ENCODE measurements at places on chromosomes 5 and 9.

DNA sequence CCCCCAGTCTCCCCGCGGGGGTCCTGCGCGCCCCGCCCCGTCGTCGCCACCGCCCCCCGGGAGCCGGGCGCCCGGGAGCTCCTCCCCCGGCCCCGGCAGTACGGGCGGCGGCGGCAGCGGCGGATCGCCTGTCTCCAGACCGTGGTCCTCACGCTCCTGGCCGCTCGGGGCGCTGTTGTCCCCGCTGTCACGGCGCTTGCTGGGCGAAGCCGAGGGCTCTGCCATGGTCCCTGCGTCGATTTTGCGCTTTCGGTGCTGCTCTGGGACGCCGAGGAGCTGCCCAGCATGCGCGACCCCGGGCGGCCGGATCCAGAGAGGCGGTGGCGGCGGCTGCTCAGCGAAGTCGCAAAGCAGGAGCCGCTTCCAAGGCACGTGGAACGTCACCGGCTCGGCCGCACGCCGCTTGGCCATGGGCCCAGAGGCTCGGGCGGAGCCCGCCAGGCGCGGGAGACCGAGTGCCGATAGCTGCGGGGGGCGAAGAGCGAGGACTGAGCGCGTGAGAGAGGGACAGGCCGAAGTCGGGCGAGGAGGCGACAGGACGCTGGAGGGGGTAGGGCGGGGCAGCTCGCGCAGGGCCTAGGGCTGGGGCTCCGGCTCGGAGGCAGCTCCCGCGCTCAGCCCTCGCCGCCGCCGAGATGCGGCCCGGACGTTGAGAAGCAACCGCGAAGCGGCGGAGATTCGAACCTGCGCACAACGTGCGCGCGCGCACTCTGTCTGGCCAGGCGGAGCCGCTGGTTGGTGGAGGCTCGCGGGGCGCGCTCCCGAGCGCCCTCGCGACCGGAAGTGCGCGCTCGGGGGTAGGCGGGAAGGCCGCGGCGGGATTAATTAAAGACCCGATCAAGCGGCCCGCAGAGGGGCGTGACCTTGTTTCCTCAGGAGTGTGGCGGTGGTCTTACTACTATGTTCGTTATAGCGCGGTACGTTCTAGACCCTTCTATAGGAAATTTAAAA lies at the start of gene C9orf40:
TSS of gene C9orf40 (minus strand) at position 712 of the 951 bp plus-strand sequence. CDS start at position 411, 301 bp downstream.
- DNase-seq: peak; percentile 78

- no peak for DNase-seq
Observed at GRCh38 chr5:149888280-149888679, 56.3 kb downstream of the PDE6A start.

- no peak for DNase-seq
Observed at GRCh38 chr9:131517761-131518190, 13.3 kb downstream of the UCK1 start.

- no peak for DNase-seq
Observed at GRCh38 chr9:136387217-136387616, 12.8 kb downstream of the SNAPC4 start.

GRCh38 chr5:30890377-30890776 lies 303.1 kb upstream of the CDH6 start:
- no peak for DNase-seq

GRCh38 chr5:10661401-10661800 lies 97.5 kb downstream of the ANKRD33B start:
- DNase-seq: no peak

DNA sequence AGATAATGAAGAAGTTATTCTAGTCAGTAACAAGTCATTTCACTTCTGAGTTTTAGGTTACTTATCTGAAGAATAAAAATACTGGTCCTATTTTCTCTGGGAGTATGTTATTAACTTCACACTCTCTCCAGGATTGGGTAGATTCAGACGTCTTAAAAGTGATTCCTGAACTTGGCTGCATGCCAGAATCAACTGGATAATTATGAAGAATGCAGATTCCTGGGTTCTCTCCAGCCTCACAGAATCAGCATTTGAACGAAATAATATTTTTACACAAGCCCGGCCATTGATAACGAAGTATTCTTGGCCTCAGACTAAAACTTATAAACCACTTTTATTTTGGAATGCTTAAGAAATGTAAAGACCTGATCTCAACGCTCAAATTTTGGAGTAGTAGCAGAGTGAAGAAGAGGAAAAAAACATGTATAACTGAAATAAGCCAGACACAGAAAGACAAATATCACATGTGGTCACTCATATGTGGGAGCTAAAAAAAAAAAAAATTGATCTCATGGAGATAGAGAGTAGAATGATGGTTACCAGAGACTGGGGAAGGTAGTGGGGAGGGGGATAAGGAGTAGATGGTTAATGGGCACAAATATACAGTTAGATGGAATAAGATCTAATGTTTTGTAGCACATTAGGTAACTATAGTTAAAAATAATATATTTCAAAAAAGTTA lies 507.3 kb downstream of the ISL1 start:
- no peak for DNase-seq

DNA sequence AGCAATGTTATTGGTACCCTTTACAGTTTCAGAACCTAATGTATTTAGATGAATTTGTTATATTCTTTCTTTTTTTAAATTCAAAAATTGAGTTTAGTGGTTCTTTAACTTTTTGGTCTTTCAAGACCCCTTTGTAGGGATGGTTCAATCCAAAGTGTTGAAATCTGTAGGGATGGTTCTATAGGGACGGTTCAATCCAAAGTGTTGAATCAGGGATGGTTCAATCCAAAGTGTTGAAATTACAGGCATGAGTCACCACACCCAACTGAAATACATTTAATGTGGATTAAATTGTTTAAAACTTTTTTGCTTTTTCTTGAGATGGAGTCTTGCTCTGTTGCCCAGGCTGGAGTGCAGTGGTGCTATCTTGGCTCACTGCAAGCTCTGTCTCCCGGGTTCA lies 30.6 kb downstream of the SNX2 start:
- no peak for DNase-seq

- DNase-seq: no peak
Observed at GRCh38 chr5:54227759-54228158, 82.6 kb downstream of the ARL15 start.

GRCh38 chr5:15692706-15693381 lies 192.9 kb downstream of the FBXL7 start:
- no peak for DNase-seq

- DNase-seq: no peak
Observed at GRCh38 chr5:32752411-32752810, 41.3 kb downstream of the NPR3 start.

DNA sequence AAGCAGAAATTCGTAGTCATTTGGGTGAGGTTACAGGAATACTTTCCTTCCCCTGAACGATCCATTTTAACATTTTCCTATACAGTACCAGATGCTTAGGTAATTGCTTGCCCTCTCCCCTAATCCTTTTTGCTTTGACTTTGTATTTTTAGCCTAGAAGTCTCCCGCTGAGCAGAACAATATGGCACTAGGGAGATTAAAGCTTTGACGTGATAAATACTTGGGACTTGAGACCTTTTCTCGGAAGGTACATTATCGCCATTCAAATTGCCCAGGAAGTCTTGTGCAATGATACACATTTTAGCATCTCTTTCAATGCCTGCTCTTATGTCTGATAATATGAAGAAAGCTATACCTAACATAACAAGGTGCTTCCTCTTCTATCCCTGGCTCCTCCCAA lies 22.9 kb upstream of the SPATA31C2 start:
- no peak for DNase-seq

- no peak for DNase-seq
Observed at GRCh38 chr5:41600731-41601130, 90.3 kb upstream of the PLCXD3 start.

DNA sequence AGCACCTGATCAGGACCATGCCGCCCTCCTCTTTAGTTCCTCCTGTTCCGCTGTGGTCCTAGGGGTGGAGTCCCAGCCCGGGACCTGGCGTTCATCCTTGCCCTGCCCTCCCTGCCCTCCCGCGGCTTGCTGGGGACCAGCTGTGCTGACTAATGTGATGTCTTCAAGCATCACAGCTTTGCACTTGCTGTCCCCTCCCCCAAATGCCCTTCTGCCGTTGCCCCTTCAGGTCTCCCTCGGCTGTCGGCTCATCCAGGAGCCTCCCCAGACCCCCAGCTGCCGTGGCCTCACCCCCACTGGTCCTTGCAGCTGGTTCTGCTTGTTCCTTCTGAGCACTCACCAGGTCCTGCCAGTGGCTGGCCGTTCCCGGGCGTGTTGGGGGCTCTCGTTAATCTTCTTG lies 19.9 kb downstream of the RXRA start:
- no peak for DNase-seq

GRCh38 chr9:36858805-36859375 lies 175.2 kb downstream of the PAX5 start:
- DNase-seq: no peak

DNA sequence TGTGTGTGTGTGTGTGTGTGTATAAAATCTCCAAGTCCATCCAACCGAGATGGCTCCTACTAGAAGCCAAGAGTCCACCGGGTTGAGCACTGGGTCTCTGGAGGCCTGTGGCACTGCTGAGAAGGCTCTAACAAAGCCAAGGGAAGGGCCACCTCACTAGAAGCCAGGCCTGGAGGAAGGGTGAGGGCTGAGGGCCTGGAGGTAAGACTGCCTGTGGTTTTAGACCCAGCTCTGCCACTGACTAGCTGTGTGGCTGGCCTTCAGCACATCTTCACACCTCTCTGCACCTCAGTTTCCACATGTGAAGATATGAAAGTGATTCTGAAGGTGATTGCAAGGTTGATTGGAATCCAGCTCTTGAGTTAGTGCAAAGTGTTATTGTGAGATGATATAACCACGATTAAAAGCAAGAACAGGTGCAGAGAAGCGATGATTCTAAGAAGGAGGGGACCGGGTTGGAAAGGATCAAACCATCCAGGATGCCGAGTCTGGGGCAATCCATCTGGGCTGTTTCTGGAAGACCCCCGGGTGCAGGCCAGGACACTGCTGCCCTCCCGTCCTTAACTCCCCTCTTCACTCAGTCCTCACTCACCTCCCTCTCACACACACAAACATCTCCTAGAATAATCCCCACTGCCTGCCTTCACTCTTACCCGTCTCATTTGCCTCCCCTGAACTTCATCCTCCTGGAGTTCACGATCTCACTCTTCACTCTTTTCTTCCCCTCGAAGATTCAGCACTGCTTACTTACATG lies 2.3 kb downstream of the IL4 start:
- DNase-seq: no peak

DNA sequence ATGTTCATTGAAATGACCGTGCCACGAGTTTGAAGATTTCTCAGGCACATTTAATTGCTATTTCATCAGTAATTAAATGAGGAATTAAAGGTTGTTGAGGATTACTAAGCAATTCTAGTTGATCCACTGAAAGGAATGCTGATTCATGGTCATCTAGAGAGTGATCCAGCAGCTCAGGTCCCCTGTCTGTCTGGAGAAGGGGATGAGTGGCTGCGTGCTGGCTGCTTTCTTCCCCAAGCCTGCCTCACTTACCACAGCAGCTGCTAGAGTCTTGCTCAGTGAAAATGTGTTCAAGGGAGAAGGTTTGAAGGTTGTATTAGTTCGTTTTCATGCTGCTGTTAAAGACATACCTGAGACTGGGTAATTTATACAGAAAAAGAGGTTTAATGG lies 7.8 kb upstream of the TGFBI start:
- DNase-seq: no peak

- no peak for DNase-seq
Observed at GRCh38 chr5:171650597-171650996, 135.0 kb upstream of the SMIM23 start.

DNA sequence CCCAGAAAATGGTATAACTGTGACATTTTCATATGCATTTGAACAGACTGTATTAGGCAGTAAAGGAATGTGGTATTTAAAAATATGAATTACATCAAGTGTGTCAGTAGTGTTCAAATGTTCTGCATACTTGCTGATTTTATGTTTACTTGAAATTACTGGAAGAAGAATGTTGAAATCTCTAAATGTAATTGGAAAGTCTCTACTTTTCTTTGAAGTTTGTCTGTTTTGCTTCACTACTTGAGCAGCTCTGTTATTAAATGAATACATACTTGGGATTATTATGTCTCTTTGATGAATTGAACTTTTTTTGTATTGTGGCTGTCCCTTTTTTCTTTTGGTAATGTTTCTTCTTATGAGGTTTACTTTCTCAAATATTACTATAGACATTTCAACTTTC lies 205.6 kb downstream of the TAF11L14 start:
- no peak for DNase-seq

GRCh38 chr9:133714606-133715294 lies 23.4 kb downstream of the SARDH start:
- DNase-seq: no peak

- no peak for DNase-seq
Observed at GRCh38 chr9:5052838-5053237, 67.8 kb downstream of the JAK2 start.

GRCh38 chr9:4366591-4367330 lies 66.9 kb upstream of the GLIS3 start:
- DNase-seq: no peak

All from stimulated activated CD8-positive, alpha-beta memory T cell treated with anti-CD3 and anti-CD28 coated beads, Interleukin-4, amount 100 ng/mL, for 4 hours (primary cell).